ENCODE measurements at places on chromosomes 2 and 18.

DNA sequence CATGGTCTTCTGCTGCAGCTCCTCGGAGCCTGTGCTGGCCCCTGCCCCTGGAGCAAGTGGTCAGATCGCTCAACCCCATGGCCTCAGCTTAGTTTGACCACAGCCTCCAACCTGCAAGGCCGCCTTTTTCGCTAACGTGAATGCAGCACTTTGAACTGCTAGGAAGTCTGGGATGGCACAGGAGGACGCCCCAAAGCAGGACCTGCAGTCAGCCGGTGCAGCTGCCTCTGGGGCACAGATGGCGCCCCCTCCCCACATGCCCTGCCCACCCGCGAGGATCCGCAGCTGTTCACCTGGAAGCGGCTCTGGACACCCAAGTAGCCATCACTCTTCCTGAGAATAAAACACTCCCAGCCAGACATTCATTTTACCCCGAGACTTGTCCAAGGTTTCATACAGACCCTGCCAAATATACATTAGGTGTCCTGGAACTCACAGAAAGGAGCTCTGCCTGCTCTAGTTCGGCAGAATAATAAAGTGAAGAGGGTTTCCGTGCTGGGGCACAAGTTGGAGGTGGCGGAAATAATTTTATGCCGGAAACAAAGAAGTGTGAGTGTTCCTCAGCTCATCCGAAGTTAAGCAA is 510.1 kb downstream of the EIPR1 start:
- no peak for DNase-seq

DNA sequence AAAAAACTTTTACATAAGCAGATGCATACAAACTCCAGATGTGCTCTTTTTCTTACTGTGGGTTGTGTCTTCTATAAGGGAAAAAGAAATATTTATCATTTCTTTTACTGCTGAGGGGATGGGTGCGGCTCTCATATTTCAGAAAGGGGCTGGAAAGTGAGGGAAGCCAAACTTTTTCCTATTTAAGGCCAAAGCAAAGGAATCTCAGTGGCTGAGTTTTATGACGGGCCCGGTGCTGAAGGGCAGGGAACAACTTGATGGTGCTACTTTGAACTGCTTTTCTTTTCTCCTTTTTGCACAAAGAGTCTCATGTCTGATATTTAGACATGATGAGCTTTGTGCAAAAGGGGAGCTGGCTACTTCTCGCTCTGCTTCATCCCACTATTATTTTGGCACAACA is at the start of gene COL3A1:
Gene COL3A1 (plus strand): TSS at position 210 of the 400 bp plus-strand sequence. CDS start 117 bp downstream, at position 327.
- no peak for DNase-seq

- no peak for DNase-seq
Observed at GRCh38 chr2:141055531-141055930, 1075.3 kb downstream of the LRP1B start.

GRCh38 chr2:38698467-38699003 is 32.6 kb downstream of the GALM start:
- DNase-seq = no peak

DNA sequence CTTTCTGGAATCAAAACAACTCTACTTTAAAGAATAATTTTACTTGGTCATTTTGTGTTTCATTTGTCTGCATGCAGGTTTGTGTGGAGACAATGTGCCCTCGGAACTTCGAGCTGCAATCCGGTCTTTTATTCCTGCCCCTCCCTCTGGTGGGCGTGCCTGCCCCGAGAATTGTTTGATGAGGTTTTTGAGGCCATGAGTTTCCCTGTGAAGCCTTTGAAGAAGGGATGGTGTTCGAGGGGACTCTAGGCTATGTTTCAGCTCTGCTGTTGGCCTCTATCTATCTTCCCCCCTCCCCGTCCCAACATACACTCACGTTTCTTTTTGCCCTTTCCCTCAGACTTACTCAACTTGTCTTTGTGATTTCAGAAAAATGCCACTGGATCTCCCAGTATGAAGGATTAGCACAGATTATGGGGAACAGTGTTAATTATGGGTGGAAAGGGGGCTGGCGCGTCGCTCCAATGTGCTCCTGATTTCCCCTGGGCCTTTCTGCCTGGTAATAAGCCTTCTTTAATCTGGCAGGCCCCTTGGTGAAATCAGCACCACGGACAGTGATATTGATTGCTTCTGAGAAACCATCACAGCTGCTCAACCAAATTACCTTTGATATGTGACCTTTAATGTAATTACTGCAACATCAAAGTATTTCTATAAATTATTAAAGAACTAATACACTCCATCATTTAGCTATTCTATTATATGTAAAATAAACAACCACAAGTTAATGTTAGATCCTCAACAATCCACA is 82.2 kb downstream of the CELF4 start:
- DNase-seq = no peak

- no peak for DNase-seq
Observed at GRCh38 chr2:240481720-240482119, 46.3 kb downstream of the GPC1 start.

DNA sequence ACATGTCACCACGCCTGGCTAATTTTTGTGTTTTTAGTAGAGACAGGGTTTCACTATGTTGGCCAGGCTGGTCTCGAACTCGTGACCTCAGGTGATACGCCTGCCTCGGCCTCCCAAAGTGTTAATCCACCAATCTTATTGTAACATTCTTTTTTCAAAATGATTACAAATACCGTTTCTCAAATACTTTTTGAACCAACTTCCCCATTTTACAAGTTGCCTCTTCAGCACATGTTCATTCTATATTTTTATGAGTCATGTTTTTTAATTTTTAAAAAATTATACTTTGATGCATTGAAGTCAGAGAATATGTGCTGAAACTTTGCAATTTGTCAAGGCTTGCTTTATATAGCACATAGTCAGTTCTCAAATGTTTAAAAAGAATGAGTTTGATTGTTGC is 58.2 kb downstream of the QPCT start:
- no peak for DNase-seq

- DNase-seq = no peak
Observed at GRCh38 chr2:225074919-225075681, 32.8 kb upstream of the DOCK10 start.

- no peak for DNase-seq
Observed at GRCh38 chr2:46847185-46847710, 68.4 kb downstream of the MCFD2 start.

DNA sequence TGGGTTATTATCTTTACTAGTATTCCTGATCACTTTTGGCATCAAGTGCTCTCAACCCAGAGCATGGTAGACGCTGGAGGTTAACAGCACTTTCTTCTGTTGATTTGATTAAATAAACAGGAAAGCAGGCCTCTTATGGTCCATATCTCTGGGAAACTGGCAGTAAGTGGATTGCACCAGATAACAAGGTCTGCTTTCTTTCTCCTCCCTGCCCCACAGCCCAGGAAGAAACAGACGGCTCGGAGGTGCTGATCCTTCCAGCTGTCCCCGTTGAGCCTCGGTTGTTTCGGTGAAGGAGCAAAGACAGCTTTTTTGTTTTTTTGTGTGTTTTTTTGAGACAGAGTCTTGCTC is 100.8 kb upstream of the KCTD1 start:
- DNase-seq = no peak

GRCh38 chr18:22703883-22704585 is 229.1 kb upstream of the RBBP8 start:
- DNase-seq = no peak

DNA sequence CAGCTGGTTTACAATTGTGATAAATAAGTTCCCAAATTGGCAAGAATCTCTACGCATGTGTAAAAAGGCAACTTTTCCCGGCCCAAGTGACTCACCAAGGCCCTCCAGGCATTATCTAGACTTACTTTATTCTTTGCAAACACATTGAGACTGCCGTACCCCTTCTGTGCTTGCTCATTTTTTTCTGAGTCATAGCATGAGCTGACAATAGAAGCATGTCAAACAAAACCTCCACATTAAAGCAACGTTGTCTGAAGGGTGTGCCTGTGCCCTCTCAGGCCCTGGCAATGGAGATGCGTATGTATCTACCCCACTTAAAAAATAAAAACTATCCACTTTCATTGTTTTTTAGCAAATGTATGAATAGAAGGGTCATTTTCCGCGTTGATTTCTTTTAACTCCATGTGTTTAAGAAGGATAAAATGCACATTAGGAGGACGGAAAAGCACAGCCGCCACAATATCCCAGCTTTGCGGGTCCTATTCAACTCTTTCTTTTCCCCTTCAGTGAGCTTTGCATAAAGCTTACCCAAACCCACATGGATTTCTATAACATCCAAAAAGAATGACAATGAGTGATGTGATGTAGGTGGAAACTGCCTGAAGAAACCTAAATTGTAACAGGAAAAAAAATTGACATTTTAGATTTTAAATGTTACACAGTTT is 298.2 kb downstream of the CDCA7 start:
- DNase-seq = no peak

- DNase-seq = no peak
Observed at GRCh38 chr2:50948681-50949080, 83.3 kb downstream of the NRXN1 start.

DNA sequence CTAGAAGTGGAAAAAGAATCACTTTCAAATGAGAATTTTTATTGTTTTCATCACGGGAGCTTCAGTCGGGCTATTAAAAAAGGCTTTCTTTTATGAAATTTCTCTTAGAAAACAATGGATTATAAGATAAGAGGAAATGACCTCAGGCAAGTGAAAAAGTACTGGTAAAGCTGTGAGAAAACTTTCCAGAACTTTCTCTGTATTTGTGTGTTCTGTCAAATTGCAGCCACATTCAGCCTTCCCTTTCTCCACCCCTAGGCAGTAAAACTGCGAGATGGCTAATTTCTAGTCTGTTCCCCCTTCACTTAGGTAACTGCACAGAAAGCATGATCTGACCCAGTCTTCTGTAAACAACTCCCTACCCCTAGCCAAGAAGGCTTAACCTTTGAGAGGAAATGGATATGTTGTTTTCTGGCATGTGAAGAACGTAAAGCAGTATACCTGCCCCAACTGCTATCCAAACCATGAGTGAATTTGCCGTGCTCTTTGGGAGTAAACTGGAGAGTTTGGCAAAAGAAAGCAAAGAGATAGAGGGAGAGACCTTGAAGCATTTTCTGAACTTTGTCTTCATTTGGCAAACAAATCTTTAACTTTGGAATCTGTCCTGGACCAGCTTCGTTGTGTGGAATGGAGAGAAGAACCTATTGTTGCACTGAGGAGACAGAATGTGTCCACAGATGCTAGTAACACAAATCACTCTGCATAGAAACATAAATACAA is 105.4 kb downstream of the ETAA1 start:
- DNase-seq = no peak

DNA sequence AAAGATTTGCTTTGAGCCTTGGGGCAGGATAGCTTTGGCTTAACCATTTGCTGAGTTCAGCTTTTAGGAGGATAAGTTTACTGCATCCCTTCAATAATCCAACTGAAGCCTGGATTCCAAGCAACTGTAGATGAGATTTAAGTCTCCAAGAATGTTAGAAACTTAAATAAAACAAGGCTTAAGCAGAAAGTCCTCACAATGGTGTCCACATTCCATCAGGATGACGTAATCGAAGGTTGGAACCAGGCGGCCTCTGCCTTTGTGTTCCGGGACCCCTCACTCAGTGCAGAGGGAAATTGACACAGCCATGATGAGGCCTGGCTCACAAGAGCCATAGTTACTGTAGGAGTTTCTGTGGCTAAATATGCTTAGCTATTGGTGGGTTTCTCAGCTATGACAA is 260.4 kb downstream of the LPIN1 start:
- DNase-seq = no peak

DNA sequence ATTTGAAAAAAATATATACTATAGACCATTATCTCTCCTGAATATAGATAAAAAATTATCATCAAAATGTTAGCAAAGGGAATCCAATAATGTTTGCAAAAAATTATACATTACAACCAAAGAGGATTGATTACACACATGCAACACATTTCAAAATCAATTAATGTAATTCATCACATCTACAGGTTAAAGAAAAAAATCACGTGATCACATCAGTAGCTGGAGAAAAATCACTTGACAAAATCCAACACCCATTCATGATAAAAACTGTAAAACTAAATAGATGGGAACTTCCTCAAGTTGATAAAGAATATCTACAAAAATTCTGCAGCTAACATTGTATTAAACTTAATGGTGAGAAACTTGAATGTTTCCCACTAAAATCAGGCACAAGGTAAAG is 1047.5 kb upstream of the CNTNAP5 start:
- no peak for DNase-seq

- DNase-seq = no peak
Observed at GRCh38 chr2:209673811-209674210, 97.8 kb upstream of the UNC80 start.

DNA sequence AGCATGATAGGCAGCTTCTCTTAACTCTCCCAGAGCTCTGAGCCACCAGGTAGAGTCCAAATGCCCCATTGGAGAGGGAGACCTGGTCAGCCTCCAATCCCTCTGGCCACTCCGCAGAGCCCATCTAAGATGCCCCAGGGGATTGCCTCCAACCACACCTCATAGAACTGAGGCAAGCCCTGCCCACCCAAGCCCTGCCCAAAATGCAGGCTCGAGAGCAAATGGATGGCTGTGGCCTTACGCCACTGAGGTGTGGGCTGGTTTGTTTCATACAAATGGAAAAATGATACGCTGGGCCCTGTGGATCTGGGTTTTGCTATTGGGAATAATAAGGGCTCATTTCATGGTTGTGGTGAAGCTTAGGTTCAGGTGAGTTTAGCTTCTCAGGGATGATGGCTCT is 3.0 kb upstream of the TFCP2L1 start:
- no peak for DNase-seq

DNA sequence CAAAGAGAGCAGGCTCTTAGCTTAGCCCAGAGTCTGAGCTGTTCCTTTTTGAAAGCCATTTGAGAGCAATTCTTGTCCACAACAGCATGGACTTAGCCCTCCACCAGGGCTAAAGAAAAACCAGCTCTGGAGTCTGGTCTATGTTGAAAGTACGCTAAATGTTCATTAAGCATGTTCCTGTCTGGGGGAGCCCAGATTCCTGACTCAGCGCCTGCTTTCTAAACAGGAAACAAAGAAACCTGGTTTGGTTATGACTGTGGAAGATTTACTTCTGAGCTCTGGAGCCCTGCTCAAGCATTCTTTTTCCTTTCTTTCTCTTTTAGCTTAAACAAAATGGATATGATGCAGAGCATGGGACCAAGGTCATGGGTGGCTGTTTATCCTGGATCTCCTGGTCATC is 279.8 kb downstream of the RBM43 start:
- no peak for DNase-seq

DNA sequence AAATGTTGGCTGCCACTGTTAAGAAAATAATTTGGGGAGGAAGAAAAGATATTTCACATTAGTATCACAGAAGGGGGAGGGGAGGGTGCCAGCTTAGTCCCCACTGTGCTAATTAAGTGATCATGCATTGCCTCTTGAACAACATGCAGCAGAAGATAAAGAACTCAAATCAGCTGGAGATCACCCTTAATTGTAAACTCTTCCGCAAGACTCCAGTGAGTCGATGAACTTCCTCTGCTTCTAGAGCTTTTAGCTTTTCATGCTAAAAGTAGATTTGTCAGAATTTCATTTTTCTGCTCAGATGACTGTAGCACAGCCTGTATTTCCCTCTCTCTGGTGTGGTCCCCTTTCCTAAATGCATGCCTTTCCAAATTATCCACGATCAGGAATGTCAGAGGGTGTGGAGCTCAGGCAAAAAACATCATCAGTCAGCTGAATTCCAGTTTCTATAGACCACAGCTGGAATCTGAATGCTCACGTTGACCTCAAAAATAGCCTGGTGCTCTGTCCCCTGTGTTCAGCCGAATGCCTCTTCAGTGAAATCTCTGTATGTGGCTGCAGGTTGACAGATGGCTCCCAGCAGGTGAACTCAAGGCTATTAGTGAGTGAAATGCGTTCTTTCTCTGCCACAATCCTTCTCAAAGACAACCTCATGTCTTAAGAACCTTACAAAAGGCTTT is 156.8 kb upstream of the UNC80 start:
- DNase-seq = no peak
